ENCODE measurements at places on chromosomes 16 and 17.
A peak's percentile ranks its signal among the peaks of the same experiment; 100 is the strongest.

DNA sequence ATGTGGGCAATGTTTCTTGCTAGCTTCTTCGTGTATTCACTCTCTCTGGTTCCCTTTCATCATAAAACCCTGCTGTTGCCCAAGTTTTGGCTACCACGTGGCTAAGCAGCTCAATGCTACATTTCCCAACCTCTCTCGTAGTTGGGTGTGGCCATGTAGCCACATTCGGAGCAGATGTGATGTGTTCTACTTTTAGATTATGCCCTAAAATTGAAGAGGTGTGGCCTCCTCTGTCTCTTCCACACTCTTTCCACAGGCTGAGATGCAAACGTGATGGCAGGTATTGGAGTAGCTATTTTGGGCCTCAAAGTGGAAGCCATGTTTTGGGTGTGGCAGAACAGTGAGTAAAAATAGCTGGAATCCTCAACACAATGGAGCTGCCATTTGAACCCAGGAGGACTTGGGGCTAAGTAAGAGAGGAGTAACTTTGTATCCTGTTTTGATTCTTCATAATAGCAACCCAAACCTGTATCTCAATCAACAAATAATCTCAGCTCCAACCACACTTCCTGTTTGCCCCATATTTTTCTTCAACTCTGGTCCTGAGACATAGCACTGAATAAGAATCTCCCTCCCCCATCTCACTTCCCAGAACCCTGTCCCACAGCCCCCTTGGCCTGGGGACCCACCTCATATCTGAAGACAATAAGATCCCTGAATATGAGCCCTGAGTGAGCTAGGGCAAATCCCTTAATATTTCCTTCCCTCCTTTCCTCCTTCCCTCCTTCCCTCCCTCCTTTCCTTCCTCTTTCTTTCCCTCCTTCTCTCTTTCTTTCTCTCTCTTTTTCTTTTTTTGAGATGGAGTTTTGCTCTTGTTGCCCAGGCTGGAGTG lies 4.0 kb downstream of the NUPR1 start:
- peak; percentile 96 for DNase-seq

GRCh38 chr16:66369055-66369592 lies 2.6 kb downstream of the CDH5 start:
- DNase-seq: peak; percentile 84

- no peak for DNase-seq
Measured at GRCh38 chr17:57508671-57509070, 236.4 kb downstream of the CCDC182 start.

GRCh38 chr16:84563786-84564420 lies 54.0 kb downstream of the COTL1 start:
- DNase-seq: no peak

DNA sequence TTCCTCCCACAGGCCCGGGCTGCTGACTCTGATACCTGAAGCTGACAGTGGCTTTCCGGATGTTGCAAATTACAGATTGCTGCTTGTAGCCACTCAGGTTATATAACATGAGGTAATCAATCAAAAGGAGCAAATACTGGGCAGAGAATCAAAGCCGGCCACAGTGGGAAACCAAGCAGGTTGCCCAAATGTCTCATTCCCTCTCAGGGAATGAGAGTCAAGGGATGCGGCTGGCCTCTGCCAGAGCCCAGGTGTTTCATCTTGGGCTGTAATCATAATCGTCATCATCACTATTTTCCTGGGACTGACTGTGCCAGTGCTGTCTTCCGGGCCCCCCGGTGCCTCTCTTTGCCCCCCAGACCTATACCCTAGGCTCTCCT lies 292.4 kb upstream of the FOXF1 start:
- no peak for DNase-seq

DNA sequence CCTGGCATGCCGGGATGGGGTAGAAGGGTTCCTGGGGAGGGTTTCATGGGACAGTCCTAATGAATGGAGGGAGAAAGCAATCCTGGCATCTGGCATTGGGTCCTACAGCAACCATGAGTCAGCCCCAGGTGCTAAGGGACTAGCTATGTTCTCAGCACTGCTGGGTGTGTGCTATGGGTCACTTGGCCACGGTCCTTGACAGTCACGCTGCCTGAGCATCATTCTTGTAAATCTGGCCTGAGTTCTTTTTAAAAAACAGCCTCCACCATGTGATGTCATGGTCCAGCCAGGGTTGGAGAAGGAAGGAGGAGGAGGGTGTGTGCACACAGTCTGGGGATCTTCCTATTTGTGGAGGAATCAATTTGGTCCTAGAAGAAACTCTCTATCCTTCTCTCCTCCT lies 6.2 kb upstream of the RAMP2 start:
- no peak for DNase-seq
